Activated gamma-delta T cell (primary cell): ENCODE measurements at places on chromosomes 7 and 10.

DNA sequence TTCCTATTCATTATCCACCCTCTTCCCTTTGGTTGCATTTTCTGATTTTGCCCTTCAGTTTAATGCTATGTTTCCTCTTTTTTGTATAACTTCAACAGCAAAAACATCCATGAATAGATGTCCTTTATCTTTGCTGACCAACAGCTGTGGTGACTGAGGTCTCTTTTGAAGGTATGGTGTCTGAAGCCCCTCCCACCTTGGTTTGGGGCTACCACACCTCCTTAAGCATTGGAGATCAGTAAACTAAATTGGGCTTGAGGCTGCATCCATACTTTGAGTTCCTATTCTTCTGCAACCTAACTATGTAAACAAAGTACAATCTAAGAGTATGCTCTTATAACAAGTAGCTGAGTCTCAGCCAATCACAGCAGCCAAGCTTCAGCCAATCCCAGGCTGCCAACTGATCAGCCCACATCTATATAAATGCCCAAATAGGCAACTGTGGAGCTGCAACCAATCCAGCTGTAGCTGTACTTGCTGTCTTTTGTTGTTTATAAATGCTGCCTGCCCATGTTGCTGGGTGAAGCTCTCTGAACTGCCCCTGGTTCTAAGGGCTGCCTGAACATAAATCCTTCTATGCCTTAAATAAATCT lies 69.4 kb upstream of the PDLIM1 start:
- DNase-seq = no peak

- no peak for DNase-seq
Observed at GRCh38 chr10:11861341-11861740, 38.2 kb downstream of the PROSER2 start.

DNA sequence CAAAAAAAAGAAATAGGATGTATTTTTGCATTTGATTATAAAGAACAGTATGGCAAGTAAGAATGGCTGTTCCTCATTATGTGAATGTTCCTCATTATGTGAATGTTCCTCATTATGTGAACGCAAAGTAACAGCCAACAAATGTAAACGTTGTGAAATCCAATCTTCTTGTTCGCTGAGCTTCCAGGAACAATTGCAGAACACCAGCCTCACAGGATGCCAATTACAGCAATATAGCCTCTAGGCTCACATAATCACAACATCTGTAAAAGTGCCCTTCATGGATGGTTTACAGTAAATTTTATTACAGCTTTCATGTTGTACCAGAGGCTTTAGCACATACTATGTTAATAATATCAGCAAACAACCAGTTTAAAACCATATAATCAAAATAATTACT lies 71.6 kb downstream of the THSD7A start:
- no peak for DNase-seq

GRCh38 chr7:121853307-121853706 lies 19.7 kb upstream of the PTPRZ1 start:
- no peak for DNase-seq

- DNase-seq = no peak
Observed at GRCh38 chr10:116974456-116975005, 30.5 kb downstream of the SHTN1 start.

- no peak for DNase-seq
Observed at GRCh38 chr7:55550010-55550663, 22.2 kb downstream of the VOPP1 start.

GRCh38 chr10:77712207-77712606 lies 74.6 kb upstream of the KCNMA1 start:
- DNase-seq = no peak

DNA sequence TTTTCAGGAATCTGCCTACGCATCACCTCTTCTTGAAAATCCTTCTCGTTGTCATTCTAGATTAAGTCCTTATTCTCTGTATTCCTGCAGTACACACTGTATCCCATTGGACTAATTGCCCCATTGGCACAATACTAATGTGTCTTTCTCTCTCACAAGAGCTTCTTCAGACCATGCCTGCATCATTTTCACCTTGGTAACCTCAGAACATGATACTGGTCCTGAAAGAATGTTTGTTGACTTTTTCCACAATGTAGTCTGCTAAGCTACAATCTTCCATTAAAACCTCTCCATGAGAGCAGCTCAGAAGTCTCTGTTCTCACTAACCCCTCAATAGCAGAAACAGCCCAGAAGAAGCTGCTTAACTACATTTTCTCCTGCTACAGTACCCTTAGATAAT lies 270.7 kb downstream of the PCDH15 start:
- DNase-seq = no peak

DNA sequence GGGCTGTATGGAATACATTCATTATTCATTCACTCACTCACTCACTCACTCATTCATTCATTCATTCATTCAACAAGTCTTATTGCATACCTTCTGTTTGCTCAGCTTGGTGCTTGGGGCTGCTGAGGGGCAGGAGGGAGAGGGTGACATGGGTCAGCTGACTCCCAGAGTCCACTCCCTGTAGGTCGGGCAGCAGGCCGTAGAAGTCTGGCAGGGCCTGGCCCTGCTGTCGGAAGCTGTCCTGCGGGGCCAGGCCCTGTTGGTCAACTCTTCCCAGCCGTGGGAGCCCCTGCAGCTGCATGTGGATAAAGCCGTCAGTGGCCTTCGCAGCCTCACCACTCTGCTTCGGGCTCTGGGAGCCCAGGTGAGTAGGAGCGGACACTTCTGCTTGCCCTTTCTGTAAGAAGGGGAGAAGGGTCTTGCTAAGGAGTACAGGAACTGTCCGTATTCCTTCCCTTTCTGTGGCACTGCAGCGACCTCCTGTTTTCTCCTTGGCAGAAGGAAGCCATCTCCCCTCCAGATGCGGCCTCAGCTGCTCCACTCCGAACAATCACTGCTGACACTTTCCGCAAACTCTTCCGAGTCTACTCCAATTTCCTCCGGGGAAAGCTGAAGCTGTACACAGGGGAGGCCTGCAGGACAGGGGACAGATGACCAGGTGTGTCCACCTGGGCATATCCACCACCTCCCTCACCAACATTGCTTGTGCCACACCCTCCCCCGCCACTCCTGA lies 2.4 kb downstream of the EPO start:
- no peak for DNase-seq

- DNase-seq = no peak
Observed at GRCh38 chr7:132646052-132646451, 69.8 kb upstream of the PLXNA4 start.

- DNase-seq = no peak
Observed at GRCh38 chr7:5322621-5323410, 40.1 kb downstream of the SLC29A4 start.

GRCh38 chr7:156968183-156968582 lies 18.7 kb downstream of the NOM1 start:
- DNase-seq = no peak

DNA sequence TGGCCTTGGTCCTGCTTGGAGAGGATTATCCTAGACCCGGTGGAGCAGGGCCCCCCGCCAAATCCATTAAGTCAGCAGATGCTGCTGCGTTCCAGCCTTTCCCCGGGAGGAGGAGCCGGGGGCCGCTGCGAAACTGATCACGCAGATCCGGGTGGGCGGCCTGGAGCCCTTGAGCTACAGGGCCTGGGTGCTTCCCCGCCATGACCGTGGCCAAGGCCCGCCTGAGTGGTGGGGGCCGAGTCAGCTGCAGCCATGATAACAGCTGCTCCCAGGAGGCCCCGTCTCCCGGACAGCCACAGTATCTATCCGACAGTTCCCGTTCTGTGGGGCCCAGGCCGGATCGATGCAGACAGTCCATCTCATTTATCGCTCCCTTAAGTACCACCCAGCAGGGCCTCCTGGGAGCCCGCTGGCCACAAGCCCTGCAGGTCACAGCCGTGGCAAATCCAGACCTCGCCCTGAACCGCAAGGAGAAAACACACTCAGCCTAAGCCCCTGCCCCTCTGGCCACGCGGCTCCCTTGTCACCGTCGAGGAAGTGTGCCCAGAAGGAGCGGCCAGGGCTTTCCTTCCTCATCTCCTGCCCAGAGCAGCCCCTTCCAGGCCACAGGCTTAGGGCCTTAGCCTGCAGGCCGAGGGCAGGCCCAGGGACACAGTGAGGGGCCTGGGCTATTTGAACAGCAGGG lies 34.4 kb upstream of the SLC29A4 start:
- no peak for DNase-seq

- DNase-seq = no peak
Observed at GRCh38 chr10:104331208-104331838, 6.9 kb downstream of the ITPRIP start.

GRCh38 chr10:20237586-20237985 lies 421.4 kb downstream of the PLXDC2 start:
- DNase-seq = no peak

DNA sequence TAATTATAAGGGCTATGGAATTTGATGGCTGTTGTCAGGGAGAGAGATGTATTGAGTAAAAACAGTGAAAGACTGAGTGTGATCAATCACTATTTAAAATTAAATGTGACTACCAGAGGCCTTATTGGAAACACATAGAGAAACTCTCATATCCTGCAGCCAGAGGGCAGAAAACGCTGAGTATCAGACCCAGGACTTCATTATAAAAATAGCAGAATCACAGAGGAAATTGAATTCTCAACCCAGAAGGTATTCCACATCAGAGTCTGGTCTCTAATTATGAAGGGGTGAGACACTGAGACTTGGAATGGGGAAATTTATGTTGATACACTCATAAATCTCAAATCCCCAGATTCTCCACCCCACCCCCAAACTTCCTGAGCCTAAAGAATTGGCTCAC lies 69.5 kb upstream of the IL6 start:
- DNase-seq = no peak

DNA sequence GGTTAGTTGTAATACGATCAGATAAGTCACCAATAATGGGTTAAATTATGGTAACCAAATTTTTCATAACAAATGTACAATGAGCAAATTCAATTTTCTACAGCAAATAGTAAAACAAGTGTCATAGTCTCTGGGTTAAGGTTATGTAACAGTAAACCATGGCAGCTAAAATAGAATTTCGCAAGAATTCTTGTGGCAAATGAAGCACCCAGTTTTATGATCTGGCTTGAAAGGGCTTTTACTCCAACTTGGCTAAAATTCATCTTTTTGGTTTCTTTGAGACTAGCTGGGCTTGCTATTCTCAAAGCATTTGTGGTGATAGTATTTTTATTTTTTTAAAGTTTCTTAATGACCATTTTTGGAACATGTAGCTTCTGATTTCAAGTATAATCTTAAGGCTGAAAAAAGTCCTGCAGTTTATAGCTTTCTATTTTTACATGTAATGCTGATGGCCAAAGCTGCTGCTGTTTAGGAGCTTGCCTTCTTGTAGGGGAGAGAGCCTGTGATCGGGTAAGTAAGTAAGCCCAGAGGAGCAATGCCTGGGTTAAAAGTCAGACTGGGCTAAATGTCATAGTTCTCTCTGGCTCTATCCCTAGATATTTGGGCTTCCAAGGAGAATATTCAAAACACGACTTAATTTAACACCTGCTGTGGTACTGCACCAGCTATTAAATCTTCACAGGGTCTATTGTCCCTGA lies 55.5 kb upstream of the SYPL1 start:
- no peak for DNase-seq

GRCh38 chr7:93558705-93559614 lies 15.6 kb downstream of the CALCR start:
- DNase-seq = no peak

- DNase-seq = no peak
Observed at GRCh38 chr7:152674860-152675758, 832 bp downstream of the XRCC2 start.

DNA sequence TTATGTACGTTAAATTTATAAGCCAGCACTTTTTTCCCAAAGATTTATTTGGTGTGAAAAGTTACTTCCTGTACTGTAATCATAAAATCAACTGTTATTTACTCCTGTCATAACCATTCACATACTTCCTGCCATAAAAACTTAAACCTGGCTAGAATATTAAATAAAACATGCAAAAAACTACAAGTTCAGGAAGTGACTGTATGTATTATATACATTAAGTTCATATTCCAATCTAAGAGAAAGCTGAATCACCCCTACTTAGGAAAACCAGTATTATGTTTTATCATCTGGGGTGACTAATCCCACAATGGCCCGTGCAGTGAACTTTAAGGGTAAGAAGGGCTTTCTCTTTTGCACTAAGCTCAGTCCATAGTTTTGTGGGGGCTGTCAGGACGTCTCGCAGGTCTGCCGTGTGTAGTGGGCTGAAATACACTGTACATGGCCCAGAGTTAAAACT lies 183.7 kb upstream of the KLF14 start:
- no peak for DNase-seq

DNA sequence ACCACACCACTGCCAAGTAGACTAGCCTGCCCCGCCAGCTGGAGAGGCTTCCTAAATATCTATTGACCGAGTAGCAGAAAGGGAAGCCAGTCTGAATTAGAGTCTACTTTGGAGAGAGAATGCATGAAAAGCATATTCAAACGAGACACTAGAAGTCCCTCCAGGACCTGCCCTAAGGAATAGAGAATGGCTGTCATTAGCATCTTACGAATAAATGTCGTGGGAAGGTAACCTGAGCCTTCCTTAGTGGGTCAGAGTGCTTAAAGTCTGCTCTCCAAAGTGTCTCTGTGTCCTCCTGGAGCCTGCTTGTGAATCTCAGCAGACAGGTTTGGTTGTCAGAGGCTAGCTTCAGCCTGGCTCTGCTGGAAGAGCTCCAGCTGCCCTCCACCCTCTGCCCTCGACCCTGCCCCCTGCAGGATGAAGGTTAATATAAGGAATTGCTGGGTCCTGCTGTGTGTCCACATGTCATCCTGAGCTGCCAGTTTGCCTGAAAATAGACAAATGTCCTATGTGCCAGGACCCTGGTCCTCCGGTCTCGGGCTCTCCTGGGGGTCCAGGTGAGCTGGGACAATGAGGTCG lies 33.4 kb downstream of the FAM241B start:
- no peak for DNase-seq

DNA sequence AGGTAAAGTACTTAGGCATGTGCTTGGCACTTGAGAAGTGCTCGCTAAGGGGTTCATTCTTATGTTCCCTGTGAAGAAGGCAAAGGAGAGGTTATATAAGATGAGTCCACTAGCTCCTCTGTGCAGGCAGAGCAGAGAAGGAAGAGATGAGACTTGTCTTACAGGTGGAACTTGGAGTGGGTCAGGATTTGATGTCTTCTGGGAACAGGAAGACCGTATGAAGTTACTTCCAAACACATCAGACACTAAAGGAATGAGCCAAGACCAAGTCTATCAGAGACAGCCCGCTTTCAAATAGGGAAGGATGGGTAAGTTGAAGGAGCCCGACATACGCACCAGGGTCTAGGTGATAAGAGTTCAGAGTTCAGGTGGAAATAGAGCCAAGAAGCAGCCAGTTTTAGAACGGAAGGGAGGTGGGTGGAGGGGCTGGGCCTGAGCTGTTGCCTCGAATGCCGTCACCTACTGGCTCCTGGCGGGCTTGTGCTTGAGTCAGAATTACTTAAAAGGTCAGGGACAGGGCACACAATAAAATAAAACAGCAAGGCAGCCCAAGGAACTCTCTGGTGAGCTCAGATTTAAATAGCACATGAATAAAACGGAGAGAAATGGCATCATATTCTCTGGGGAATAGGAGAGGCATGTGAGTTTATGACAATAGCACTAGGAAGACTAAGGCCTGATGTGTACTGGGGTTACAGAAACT lies 56.1 kb upstream of the GRB10 start:
- DNase-seq = no peak

DNA sequence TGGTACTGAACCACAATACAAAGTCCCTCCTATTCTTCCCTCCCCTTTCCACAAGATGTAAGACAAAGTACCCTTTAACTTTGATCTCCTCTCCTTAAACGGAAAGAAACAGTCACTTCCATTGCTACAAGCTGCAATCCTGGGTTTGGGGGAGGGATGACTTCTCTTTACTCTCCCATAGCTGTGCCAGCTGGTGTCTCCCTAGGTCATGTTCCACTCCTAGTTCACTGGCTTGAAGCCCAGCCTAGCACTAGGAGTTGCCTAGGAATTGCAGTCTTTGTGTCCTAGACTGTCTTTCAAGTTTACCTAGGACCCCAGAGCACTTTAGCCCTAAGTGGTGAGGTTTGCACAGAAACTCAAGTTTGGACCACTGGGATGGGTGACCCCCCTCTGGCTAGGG lies 311.1 kb downstream of the HPSE2 start:
- DNase-seq = no peak
